ENCODE measurements at places on chromosomes 4 and X. TPM values are rescaled to one million over a fixed set of nuclear protein-coding genes. Genes with fewer than 3 reads are reported as not detected.
A peak's percentile ranks its signal among the peaks of the same experiment; 100 is the strongest.

The MCF2 gene
- 0.39 TPM for total RNA-seq

The BTC gene
- not detected for total RNA-seq

The SPANXB1 gene
- not detected for total RNA-seq

The DCAF8L2 gene
- total RNA-seq = not detected

DNA sequence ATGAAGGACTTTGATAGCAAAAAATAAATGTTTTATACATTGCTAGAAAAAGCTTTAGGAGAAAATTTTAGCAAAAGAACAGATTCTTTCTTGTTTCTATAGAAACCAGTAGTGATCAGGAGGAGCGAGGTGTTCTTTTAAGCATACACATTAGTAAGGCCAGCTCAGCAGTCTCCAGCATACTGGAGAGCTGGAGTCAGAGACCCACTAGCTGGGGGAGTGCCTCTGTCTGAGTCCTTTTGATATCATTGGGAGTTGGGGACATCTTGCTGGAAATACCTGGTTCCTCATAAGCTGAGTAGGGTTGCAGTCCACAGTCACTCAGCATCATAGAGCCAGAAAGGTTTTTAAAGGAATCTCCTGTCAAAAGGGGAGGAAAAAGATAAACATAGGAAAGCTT lies 67.4 kb downstream of the AFF2 start:
- DNase-seq = no peak

- DNase-seq = no peak
These were observed 147.2 kb upstream of the BANK1 start for GRCh38 chr4:101643186-101643837.

The TAF7L gene
- total RNA-seq = not detected

DNA sequence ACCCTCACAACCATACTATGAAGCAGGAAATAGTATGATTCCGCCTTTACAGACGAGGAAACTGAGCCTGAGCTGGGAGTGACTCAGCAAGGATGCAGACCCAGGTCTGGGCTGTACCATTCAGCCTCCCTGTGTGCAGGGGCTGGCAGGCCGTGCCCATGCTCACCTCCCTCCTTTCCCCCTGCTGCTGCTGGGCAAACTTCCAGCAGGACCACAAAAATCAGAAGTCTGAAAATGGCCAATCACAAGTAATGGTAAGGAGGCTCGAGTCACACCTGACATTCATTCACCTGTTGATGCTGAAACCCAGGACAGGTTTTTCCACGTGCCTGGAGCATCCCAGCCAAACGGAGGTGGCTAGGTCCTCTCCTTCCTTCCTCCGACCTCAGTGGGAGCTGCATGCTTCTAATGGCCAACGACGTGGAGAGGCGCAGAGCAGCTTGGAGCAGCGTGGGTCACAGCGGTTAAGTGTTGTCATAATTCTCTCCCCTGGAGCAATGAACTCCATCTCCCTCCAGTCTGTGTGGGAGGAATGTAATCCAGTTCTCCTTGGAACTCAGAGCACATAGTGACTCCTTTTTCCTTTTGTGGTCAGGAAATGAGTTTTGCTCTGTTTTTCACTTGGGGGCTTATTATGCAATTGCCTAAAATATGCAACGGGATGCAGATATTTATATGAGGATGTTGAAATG lies 371.7 kb downstream of the BCOR start:
- no peak for DNase-seq

GRCh38 chr4:8176547-8177399 lies 18.2 kb upstream of the ABLIM2 start:
- DNase-seq = peak; percentile 33

GRCh38 chr4:76562161-76562560 lies 127.1 kb downstream of the SHROOM3 start:
- DNase-seq = no peak

GRCh38 chr4:92182736-92183407 lies 120.9 kb upstream of the GRID2 start:
- no peak for DNase-seq

The CCDC120 gene
- total RNA-seq = 7.9 TPM

GRCh38 chr4:148749403-148749802 lies 307.2 kb upstream of the NR3C2 start:
- no peak for DNase-seq
